ENCODE measurements at places on chromosomes 12 and 14.

DNA sequence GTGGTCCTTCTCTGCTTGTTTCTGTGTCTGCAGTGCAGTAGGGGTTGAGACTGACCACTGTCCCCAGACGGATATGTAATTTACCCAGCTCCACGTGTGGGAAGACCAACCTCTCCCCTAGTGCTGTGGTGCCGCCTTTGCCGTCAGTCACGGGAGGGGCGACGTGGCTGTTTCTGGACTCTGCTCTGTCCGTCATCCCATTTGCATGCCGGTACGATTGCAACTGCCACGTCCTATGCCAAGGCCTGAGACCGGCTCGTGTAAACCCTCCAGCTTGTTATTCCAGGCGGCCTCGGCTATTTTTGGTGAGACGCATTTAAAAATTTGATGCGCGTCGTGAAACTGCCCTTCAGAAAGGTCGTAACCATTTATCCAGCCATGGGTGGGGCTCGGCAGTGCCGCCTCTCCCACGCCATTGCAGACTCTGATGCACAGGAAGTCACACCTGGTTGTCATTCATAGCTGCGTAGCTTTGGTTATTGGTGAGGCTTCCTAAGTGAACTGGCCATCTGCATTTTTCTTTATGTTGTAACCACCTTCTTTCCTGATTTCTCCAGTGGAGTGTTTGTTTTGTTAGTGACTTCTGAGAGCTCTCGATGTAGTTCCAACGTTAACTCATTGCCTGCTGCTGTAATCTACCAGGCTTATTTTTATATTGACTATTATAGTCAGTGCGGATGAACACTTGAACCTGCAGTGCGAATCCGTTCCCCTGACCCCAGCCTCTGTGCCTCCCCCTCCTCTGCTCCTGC lies 75.1 kb downstream of the ADGRD1 start:
- DNase-seq = no peak

DNA sequence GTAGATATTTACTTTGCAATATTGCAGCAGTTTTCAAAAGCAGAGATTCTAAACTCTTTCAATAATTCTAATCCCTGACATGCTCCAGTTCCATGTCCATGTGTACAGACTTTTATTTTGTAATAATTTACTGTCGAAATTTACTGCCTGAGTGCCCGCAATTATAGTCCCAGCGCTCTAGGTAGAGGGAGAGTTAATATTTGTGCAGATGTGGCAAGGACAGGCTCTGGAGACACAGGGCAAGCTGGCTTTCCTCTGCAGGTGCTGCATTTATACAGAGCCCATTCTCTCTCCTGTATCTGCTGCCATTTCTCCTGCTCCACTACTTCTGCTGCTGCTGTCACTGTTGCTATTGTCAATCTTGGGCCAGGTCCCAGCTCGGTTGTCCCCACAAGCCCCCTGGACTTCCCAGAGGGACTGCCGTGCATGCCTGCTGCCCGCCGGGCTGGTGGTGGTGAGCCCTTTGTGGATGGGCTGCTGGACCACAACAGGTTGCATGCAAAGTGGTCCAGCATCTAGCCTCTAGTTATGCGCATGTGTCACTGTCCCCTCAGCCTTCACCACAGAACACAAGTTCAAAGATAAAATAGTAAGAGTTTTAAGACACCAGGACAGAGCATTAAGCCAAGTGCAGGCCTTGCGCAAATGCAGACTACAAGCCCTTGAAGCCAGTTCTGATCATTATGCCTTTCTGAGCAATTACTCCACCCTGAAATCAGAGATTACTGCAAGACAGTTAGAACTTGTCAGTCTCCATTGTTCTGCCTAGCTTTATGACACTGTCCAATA lies 40.8 kb upstream of the CSRP2 start:
- DNase-seq = no peak

DNA sequence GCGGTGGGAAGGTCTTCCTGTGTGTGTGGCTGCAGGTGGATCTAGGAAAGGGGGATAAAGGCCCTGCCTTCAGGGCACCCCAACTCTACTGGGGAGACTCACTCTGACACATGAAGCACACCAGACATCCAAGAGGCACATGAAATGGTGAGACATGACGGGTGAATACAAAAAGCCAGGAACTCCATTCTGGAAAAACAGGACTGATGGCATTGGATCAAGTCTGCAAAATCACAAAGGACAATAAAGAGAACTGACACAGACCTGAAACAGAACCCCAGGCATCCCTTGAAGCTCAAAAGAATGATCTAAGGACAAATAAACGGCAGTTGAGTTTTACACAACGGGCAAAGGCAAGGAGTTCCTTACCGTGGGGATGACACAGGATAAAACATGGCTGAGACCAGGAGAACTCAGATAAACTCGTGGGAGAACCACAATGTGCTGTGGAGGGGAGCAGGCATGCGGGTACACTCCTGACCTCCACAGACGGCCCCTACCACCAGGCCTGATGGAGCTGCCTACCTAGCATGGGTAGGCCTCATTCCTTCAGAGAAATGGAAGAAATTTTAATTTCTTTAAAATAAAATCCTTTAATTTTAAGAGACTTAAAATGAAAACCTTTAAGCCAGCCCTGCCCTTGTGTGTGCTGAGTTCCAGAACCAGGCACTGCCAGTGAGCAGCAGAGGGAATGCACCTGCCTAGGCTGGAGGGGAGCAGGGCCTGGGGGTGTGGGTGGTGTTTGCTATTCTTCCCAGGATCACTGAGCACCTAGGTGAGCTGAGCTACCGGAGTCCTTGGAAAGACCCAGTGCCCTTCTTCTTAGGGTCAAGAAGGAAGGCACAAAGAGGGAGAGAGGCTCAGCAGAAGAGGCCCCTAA lies 100.1 kb downstream of the SINHCAF start:
- no peak for DNase-seq

DNA sequence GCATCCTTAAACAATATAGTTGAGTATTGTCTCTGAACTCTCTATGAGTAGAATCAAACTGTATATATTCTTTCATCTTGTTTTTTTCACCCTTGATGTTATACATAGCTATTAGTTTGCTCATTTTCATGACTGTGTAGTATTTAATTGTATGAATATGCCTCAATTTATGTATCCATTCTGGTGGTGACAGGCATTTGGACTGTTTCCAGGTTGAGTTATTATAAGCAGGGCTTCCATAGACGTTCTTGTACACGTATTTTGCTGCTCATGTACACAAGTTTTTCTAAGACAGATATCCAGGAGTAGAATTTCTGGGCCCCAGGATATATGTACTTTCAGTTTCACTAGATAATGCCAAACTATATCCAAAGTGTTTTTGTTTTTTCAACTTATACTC lies 211.4 kb downstream of the NTF3 start:
- DNase-seq = no peak

GRCh38 chr12:27523305-27523641 lies 733 bp upstream of the PPFIBP1 start:
- DNase-seq = no peak

GRCh38 chr12:99128246-99128802 lies 483.2 kb downstream of the APAF1 start:
- DNase-seq = no peak

- DNase-seq = no peak
These were observed 84.6 kb downstream of the GARIN6 start for GRCh38 chr12:99732131-99732530.

DNA sequence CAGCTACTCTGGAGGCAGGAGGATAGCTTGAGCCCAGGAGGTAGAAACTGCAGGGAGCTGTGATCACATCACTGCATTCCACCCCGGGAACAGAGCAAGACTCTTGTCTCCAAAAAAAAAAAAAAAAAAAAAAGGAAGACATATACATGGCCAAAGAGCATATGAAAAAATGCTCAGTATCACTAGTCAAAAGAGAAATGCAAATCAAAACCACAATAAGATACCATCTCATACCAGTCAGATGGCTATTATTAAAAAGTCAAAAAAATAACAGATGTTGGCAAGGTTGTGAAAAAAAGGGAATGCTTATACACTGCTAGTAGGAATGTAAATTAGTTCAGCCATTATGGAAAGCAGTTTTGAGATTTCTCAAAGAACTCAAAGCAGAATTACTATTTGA lies 174.8 kb upstream of the ATF7IP start:
- no peak for DNase-seq

- no peak for DNase-seq
These were observed 122.8 kb downstream of the RASSF9 start for GRCh38 chr12:85713373-85713772.

DNA sequence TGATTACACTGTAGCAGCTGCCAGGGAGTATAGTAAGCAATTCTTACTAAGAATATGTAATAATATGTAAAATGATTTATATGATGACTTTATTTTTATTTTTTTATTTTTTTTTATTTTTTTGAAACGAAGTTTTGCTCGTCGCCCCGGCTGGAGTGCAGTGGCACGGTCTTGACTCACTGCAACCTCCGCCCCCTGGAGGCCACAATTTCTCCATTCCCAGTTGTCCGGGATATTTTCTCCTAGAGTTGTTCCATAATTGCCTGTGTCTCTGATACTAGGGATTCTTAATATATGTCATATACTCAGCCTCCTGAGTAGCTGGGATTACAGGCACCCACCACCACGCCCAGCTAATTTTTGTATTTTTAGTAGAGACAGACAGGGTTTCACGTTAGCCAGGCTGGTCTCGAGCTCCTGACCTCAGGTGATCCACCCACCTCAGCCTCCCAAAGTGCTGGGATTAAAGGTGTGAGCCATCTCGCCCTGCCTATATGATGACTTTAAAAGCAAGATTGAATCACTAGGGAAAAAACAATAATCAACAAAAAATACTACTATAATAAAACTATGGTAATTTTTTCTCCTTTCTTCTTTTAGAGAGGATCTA lies 12.2 kb upstream of the ITPR2 start:
- no peak for DNase-seq

DNA sequence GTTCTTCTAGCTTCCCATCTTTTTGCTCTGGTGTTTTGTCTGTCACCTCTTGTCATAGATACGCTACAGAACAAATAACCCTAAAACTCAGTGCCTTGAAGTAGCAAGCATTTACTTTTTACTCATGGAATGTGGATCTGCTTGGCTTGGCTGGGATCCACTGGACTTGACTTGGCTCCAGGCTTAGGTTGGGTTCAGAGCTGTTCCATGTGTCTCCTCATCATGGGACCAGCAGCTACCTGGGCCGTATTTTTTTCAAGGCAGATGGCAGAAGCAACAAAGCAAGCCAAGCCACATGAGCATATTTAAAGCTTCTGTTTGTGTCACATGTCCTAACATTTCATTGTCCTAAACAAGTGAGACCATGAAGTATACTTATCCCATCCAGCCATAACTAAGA lies 48.7 kb upstream of the ATF1 start:
- no peak for DNase-seq

DNA sequence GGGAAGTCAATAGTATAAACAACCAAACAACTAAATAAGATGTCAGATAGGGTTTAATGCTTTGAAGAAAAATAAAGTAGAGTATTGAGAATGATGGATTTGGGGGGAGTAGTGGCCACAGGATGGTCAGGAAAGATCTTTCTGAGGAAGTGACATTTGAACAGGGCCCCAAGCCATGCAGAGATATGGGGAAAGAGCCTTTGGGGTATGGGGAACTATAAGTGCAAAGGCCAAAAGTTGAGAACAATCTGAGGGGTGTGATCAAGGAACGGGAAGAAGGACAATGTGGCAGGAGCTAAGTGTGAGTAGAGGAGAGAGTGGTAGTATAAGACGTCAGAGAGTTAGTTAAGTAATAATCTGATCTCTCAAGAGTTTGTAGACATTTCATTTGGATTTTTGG lies 1.3 kb downstream of the MRPS35 start:
- DNase-seq = no peak

DNA sequence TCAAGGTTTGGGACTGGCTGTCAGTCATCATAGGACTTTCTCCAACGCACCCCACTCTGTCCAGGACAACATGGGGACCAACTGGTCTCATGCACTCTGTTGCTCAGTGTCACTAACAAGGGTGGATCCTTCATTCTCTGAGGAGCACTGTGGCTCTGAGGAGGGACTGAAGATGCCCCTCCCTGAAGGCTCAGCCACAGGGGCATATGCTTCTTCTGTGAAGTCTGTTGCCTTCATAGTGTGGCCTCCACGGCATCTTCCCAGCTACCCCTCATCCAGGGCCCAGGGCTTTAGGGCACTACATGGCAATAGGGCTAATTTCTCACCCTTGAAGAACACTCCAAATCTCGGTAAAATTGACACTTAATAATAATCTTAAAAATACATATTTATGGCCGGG lies 14.3 kb upstream of the IFI27L2 start:
- no peak for DNase-seq

- no peak for DNase-seq
These were observed 45.5 kb downstream of the SLC38A6 start for GRCh38 chr14:61026526-61026925.

DNA sequence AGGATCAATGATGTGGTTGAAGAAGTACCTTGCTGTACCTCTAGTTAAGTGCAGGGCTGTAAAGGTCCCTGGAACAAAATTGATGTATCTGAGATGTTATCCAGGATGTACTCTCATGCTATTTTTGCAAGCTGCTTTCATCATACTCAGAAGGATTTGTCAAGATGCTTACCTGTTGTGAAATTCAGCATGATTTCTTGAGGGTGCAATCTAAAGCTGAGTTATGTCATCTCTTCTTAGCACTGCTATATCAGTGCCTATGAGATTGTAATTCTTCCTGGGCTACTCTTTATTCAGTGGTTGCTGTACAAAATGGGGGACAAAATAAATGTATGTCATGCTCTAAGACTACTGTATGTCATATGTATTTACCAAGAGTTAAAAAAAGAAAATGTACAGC lies 340.7 kb upstream of the LMO3 start:
- DNase-seq = no peak

DNA sequence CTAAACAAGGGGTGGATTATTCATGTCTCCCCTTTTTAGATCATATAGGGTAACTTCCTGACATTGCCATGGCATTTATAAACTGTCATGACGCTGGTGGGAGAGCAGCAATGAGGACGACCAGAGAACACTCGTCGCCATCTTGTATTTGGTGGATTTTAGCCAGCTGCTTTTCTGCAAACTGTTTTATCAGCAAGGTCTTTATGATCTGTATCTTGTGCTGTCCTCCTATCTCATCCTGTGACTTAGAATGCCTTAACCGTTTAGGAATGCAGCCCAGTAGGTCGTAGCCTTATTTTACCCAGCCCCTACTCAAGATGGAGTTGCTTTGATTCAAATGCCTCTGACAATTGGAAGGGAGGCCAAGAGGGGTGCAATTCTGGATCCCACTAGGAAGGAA lies 5.8 kb upstream of the CCDC63 start:
- no peak for DNase-seq

GRCh38 chr12:54369597-54370131 lies 5.4 kb upstream of the GPR84 start:
- DNase-seq = no peak

DNA sequence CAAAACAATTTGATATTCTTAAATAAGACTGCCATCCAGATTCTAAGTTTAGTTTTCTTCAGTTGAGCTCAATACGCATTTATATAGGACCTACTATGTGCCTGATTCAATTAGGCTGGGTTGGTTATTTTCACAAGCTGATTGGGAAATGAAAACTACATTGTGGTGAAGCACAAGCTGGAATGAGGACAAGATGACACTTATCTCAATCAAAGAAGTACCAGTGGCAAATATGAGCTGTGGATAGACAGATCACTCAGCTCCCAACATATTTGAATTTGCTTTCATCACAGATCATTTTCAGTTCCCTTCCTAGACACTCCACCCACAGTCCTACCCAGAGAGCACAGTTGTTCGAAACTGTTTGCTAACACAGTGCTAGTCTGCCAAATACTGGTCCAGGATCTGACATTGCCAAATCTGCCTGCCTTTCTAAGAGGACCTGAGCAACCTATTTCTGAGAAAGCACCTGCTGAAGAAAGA lies 74.7 kb downstream of the LLPH start:
- no peak for DNase-seq

GRCh38 chr12:75837700-75838099 lies 193.9 kb downstream of the PHLDA1 start:
- DNase-seq = no peak

Data from smooth muscle cell of the brain vasculature (primary cell).